ENCODE measurements at places on chromosomes 7 and 10.

DNA sequence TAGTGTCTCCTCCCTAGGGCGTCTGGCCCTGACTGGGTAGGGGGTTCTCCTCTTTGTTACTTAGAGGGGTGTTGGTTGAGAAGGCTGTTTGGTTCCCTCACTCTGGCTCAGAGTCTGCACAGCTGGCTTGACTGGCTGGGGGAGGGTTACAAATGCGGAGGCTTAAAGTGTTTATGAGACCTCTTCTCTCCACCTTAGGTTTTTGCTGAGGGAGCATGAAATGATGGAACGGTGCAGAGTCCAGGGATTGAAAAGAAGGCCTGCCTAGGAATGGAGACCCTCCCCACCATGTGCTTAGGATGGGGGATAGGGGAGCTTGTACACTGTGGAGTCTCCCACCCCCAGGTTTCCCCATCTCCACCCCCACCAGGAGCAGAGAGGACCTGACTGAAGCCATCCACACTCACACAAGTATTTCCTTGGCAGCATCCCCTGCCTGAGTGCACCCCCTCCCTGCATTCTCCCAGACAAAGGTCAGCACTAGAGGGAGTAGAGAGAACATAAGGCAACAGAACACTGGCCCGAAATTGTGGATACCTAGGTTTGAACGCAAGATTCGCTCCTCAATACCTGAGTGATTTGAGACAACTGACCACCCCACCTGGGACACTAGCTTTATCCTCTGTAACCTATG, 1.7 kb upstream of the LDB1 start:
- no peak for DNase-seq

- no peak for DNase-seq
Observed at GRCh38 chr7:107890493-107890961, 456 bp upstream of the DLD start.

- no peak for DNase-seq
Observed at GRCh38 chr10:131892806-131893675, 7.8 kb upstream of the PPP2R2D start.

GRCh38 chr7:26156451-26157420, 4.7 kb downstream of the NFE2L3 start:
- no peak for DNase-seq

DNA sequence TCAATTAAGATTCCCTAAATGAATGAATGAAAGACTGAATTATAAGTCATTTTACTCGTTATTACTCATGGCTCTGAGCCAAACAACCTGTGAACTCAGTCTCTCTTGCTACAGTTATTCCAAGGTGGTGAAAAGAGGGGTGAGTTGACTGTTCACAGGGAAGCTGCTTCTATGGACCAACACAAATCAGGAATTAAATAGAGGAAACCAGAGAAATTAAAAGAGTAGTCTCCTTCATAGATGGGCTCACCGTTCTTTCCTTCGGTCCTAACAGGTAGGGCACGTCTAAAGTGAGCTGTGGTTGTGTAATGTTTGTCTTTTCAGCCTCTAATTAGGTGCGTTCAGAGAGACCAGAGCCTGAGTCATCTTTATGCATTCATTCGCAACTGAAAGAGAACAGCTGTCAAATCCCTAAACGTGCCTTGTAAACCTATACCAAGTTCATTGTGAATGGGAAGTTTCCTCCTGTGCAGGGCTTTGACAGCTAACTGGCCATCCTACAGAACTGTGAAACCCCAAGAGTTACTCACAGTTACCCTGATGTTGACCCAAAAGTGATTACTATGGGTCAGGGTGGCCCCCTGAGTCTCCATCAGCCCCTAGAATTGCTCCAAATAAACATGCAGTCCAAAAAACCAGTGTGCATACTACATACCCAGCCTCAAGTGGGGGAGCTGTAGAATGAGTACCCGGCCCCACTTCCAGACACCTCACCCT, 18.2 kb upstream of the C10orf53 start:
- DNase-seq = no peak

All from liver (tissue), 10 donors.